NCI-H748 treated with DMSO at 0.1 percent for 48 hours (cell line): ENCODE measurements at places on chromosomes 7 and 10.
A peak's percentile ranks its signal among the peaks of the same experiment; 100 is the strongest.

DNA sequence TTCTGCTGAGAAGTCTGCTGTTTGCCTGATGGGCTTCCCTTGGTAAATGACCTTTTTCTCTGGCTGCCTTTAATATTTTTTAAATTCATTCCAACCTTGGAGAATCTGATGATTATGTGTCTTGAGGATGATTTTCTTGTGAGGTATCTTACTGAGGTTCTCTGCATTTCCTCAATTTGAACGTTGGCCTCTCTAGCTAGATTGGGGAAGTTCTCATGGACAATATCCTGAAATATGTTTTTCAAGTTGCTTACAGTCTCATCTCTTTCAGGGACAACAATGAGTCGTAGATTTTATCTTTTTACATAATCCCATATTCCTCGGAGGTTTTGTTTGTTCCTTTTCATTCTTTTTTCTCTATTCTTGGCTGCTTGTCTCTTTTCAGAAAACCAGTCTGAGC, 208.4 kb downstream of the KIF20B start:
- no peak for DNase-seq

- no peak for DNase-seq
These were observed 296.3 kb upstream of the NPSR1 start for GRCh38 chr7:34361663-34362250.

DNA sequence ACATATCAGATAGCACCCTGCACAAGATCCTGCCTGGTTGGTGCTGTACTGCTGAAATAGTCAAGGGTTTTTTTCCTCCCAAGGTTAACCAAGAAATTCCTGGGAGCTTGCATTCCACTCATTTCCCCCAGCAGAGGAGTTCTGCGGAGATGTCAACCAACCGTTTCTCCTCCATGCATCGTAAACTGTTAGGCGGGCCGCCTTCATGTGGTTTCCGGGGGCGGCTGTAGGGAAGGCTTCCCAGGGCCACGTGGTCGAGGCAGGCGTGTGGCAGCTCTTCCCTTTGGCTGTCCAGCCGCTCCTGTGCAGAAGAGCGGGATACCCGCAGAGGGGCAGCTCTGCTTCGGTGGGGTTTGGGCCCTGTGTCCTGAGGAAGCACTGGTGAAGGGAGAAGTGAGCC, 113.7 kb downstream of the RGS10 start:
- DNase-seq = no peak

- no peak for DNase-seq
These were observed 13.5 kb downstream of the ASL start for GRCh38 chr7:66088861-66089838.

GRCh38 chr7:81285142-81285871, 366.5 kb upstream of the SEMA3C start:
- DNase-seq = no peak

GRCh38 chr10:69902835-69903535, 101.3 kb downstream of the COL13A1 start:
- DNase-seq = no peak

GRCh38 chr7:144659211-144659610, 176.6 kb downstream of the TPK1 start:
- no peak for DNase-seq

DNA sequence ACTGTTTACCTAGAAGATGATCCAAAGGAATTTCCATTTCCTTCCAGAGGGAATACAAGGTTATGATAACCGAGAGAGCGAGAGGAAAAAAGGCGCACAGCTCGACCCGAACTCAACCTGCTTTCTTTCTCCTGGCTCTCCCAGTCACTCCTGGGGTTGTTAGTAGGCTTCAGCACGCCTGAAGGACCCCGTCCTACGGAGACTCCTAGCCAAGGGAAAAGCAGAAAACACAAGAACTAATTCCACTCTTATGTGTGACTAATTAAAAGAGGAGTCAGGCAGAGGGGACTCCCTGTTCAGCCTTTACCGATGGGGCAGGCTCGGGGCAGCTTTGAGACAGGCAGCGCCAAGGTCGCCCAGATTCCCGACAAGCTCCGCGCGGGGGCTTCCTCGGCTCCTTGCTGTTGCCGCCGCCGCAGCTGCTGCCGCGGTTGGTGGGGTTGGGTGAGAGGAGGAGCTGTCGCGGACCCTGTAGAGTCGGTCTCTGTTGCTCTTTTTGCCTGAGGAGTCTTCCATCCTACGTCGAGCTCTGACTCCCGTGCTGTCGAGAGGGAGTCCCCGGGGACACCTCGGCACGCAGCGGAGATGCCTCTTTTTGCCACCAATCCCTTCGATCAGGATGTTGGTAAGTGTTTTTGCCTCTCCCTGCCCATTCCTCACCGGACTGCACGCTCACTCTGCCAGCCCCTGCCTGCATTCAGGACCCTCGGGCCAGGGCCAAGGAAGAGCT, at the start of gene STAM:
Gene STAM (plus strand): TSS at position 397 of the 730 bp plus-strand sequence. CDS start 189 bp downstream, at position 586.
- peak; percentile 84 for DNase-seq
